NCI-H526 (cell line): ENCODE measurements at places on chromosomes 11 and 22.

DNA sequence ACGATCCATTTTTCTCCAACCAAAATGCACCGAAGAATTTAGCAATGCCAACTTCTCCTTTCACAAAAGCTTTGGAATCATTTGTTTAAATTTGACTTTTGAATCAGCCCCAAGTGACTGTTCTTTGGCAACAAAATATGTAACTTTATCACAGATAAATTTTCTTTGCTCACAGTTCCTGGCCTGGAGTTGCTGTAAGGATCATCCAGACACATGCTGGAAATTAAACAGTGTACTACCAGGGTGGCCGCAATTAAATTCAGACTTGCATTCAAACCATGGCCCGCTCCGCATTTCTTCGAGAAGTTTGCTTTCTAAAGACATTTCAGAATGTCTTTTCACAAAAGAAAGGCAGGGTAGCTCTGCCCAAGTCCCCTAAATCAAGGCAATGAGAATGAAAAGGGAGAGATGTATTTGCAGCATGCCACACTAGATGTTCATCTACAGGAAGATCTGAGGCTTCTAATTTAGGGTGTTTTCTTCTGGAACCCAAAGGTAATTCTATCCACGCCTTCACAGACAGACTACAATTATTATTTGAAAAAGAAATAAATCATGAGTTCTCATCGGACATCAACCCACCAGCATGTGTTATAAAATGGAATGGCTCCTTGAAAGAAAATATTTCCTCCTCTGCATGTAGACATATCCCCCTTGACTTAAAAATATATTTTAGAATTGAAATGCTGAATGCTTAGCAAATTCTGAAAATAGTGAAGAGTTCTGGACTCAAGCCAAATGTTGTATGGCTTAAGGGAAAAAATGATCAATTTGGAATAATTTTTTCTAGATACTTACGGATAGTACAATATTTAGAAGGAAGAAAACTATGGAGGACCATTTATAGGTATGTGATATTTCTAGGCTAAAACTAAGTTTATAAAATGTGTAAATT lies 189.7 kb upstream of the BLID start:
- DNase-seq: no peak

DNA sequence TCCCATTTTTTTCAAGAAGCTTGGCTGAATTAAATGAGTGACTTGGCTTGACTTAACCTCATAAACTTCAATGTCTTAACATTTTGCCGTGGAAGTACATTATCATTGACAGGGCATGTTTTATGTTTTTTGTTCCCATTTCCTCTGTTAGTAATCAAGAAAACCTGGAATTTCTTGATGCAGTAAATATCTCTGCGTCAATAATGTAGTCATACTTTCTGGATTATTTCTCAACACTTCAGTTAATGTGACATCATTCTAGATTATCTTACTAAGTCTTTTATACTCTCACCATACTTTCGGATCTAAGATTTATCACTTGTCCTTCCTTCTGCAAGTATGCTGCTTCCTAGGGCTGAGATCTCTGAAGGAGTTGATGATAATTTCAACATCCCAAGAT lies 58.6 kb upstream of the PGR start:
- DNase-seq: no peak

DNA sequence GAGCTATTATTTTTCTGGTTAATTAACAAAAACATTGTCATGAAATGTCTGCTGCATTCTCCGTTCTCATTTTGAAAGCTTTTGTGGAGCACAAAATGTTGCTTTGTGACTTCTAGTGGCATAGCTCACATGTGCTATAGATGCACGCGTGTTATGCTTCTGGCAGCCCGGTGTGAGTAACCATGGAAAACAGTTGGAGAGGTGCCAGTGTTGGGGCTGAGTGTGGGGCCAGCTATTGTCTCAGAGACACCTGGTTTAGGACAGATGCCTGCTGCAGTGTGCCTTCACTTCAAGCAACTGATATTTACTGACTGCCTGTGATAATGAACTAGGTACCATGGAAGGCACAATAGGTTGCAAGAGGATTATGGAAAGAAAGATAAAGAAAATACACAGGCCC lies 760.6 kb downstream of the NTM start:
- DNase-seq: no peak

- DNase-seq: no peak
These were observed 40.2 kb upstream of the BDNF start for GRCh38 chr11:27740362-27741013.

- no peak for DNase-seq
These were observed 31.3 kb upstream of the RRM1 start for GRCh38 chr11:4063348-4063747.

- no peak for DNase-seq
These were observed 37.1 kb downstream of the RAB30 start for GRCh38 chr11:83034673-83035014.

DNA sequence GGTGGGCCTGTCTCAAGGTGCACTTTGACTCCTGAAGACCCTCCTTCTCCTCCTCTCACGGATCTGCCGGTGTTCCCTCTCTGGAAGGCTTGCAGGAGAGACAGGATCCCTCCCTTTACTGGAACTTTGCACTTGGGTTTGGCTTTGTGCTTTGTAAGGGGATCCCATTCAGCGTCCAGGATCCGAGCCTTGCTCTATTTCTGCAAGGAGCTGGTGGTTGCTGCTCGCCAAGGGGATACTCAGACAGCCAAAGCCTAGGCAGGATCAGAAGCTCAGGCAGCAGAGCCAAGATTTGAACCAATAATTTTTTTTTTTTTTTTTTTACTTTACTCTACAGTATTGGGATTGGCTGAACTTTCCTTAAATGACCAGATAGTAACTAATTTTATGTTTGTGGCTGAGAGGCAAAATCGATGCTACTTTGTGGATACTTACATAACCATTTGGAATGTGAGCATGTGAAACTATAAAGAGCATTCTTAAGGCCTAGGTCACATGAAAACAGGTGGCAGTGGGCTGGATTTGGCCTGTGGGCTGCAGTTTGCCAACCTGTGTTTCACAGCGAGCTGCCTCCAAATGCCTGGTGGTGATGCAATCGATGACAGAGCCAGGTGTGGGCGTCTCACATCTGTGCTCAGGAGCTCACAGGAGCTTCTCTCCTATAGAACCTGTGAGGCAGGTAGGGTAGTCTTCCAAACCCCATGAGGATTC lies 25.2 kb downstream of the BCR start:
- DNase-seq: no peak

DNA sequence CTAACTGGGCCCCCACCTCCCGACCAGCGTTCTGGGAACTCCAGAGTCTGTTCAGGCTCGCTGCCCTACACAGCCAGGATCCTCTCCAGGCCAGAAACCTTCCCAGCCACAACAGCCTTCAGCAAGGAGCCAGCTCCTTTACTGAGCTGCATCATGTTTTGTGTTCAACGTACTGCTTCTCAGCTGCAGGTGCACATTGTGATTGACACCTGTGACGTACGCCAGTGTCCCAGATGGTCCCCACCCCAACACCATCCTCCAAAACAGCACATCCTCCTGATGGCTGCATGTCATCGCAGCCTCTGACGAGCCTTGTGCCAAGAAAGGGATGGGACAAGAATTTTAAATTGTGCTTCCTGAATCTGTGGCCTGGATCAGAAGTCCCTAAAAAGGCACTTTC lies 117.5 kb downstream of the SPATA19 start:
- DNase-seq: no peak

- DNase-seq: no peak
These were observed 13.9 kb upstream of the ATXN10 start for GRCh38 chr22:45657701-45658100.

- no peak for DNase-seq
These were observed 6.8 kb downstream of the APOL1 start for GRCh38 chr22:36259615-36260300.

DNA sequence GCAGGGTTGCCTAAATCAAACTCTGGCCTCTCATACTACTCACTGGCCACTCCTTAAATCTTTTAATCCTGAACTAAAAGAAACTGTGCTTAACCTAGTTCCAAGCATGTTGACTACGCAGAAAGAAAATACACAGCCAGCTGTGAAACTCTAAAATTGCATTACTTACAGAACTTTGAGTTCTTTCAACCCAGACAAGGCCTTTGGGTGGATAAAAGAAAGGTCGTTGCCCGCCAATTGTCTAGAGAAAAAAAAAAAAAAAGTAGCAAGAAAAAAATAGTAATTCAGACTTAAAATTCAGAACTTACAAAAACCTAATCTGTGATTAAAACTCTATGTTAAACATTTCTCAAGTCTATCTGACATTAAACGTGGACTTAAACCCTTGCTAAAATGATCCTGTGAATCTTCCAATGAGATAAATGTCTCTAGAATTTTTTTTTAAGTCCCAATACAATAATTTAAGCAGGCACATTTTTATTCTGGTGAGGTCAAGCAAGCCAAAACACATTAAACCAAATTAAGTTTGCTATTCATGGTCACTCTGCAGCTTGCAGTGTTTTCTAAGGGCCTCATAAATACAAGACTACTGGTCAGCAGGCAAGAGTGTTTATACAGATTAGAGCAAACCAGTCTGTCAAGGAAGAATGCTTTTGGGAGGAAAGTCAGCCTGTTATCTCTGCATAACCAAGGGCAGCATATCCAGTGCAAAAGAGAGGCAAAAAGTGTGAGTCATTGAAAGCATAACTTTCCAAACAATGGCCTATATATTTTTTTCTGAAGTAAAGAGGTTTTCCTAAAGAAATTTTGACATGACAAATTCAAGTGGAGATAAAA lies 29.5 kb upstream of the CCDC34 start:
- no peak for DNase-seq

- no peak for DNase-seq
These were observed 8.3 kb downstream of the UEVLD start for GRCh38 chr11:18580113-18580766.

DNA sequence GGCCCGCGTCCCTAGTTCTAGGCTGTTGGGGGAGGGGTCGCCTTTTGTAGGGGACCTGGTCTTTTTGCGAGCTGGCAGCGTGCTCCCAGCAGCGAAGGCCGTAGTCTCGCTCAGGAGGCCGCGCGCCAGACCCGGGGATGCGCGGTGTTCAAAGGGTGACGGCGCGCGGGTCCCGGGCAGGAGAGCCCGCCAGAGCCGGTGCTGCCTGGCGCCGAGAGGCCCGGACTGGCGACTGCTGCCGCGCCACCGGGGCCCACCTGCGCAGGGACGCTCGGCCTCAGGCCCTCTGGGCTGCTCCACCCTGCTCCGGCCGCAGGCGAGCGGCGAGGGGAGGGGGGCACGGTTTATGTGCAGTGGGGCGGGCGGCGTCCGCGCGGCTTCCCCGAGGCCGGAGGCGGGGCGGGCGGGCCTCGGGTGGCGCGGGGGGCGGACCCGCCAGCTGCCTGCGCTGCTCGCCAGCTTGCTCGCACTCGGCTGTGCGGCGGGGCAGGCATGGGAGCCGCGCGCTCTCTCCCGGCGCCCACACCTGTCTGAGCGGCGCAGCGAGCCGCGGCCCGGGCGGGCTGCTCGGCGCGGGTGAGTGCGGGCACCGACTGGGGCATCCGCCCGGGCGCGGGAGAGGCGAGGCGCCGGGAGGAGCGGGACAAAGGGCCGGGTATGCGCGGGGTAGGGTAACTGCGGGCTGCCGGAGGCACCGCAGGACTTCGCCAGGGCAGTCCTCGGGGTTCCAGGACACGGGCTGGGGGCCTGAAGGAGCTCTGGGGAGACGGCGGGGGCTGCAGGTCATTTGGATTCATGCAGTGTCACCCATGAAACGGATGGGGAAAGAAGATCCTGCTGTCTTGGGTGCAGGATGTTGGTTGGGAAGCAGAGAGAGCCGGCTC lies at the start of gene PRSS23:
TSS of gene PRSS23 (plus strand) at position 467 of the 884 bp plus-strand sequence. CDS start 7,102 bp downstream, outside the sequence.
- peak; percentile 90 for DNase-seq

- DNase-seq: no peak
These were observed 229.3 kb downstream of the CASP12 start for GRCh38 chr11:104668797-104669463.

GRCh38 chr11:69172674-69173073 lies 16.9 kb downstream of the SMIM38 start:
- DNase-seq: no peak

GRCh38 chr11:16454289-16454863 lies 98.0 kb upstream of the SOX6 start:
- DNase-seq: no peak

- no peak for DNase-seq
These were observed 25.7 kb downstream of the DRD4 start for GRCh38 chr11:662689-663274.

GRCh38 chr22:26892166-26893041 lies 235.0 kb downstream of the MIAT start:
- no peak for DNase-seq

GRCh38 chr11:46238078-46238966 lies 39.1 kb upstream of the CREB3L1 start:
- peak; percentile 83 for DNase-seq

- DNase-seq: no peak
These were observed 181.0 kb downstream of the CHST1 start for GRCh38 chr11:45484326-45484883.

GRCh38 chr11:118834427-118835028 lies 43.6 kb upstream of the DDX6 start:
- no peak for DNase-seq
